Left cardiac atrium (tissue), 4 donors: ENCODE measurements at places on chromosomes 12 and 14. TPM values are rescaled to one million over a fixed set of nuclear protein-coding genes. Genes with fewer than 3 reads are reported as not detected.

DNA sequence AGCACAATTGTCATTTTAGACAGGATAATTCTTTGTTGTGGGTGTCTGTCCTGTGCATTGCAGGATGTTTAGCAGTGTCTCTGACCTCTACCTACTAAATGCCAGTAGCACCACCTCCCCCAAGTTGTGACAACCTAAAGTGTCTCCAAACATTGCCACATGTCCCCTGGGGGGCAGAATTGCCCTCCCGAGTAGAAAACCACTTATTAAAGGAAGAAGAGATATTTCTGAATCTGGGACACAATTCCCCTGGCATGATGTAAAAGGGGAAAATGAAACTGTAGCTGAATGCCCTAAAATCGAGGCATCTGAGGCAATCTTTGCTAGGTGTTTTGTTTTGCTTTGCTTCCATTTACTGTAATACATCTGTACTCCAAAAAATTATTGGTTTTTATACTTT, 116.8 kb upstream of the NAP1L1 start:
- DNase-seq: no peak

DNA sequence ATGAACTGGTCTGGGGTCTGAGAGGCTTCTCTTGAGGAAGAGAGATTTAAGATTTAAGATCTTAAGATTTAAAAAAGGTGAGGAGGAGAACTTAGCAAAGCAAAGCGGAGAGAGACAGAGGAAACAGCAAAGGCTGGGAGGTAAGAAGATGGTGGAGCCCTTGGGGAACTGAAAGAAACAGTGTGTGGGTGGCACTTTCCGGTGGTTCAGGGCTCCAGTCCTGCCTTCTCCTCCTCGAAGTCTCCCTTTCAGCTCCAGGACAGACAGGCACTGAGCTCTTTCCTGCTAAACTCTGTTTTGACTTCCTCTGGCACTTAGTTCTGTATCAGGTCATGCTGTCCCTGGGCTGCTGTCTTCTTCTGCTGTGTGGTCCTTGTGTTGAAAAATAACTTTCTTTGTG, 298.7 kb upstream of the SRRM4 start:
- DNase-seq: no peak

GRCh38 chr12:5177731-5178130, 134.1 kb downstream of the KCNA5 start:
- no peak for DNase-seq

DNA sequence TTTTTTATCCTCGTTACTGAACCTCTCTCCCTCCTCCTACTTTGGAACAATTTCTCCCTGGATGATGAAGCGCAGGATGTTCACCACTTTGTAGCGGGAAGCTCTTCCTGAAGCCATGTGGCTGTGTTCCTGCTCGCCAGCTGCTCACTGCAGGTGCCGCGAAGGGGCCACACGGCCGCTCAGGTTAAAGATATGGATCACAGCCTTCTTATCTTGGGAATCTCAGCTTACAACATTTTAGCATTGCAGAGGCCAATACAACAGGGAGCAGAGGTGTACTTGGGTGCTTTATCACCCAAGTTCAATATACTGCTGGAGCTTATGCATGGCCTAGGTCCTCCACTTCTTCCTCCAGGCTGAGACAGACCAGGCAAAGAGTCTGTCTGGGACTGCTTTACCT, 201.2 kb upstream of the G2E3 start:
- DNase-seq: no peak

MMP14 gene
- 51.2 TPM for total RNA-seq
